ENCODE measurements at places on chromosomes 5 and 9.

DNA sequence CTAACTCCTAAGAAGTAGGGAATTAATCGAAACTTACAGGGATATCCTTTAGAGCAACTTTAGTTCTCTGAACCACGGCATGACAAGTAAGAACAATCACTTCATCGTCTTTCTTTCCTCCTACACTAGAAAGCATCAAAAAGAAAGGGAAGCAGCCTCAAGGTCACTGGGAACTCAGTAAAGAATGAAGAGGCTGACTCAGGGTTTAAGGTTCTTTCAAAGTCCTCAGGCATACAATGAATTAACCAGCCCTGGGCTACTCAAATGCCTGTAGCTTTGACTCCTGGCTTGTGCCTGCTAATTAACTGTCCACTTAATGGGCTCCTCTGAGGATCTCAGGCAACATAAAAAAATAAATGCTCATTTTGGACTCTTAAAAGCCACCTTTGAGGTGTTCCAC is 102.0 kb downstream of the TRIM32 start:
- DNase-seq = no peak

DNA sequence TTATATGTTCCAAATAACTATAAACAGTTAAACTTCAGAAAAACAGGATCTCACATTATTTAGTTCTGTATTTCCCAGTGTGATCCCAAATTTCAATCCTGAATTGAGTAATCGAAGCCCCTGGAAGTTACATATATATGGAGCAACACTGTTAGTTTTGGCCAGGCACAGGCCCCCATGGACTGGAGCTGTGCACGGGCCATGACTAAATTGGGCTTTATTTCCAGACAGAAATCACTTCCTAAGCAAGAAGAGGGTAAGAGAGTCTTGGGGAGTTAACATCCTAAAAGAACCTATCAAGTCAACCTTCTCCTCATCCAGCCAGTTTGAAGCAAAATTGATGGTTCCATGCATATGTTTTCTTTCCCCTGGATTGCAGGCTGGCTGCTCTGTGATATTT is 393.0 kb downstream of the TMEM167A start:
- no peak for DNase-seq

DNA sequence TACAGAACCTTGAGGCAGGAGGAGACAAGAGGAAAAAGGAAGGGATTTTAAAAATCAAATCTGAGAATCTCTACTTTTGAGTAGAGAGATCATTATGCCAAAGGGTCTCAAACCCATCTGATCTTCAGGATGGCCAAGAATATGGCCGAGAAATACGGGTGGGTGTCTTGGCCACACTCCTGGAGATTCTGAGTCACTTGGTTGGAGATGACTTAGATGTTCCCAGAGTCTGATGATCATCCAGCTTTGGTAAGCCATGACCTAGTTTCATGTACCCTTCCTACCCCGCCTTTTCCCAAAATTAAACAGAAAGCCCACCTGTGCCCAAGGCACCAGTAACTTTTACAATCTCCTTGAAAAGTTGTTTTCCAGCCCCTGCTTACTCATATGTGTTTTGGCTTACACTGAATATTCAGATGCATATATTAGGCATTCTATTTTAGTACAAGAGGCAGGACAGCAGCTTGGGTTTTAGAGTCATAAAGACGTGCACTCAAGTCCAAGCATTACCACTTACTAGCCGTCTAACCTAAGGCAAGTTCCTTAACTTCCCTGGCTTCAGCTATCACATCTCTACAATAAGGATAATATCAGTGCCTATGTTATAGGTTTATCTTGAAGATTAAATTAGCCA is 167.0 kb upstream of the GPR151 start:
- no peak for DNase-seq

GRCh38 chr9:13090628-13091027 is 188.9 kb downstream of the MPDZ start:
- DNase-seq = no peak

DNA sequence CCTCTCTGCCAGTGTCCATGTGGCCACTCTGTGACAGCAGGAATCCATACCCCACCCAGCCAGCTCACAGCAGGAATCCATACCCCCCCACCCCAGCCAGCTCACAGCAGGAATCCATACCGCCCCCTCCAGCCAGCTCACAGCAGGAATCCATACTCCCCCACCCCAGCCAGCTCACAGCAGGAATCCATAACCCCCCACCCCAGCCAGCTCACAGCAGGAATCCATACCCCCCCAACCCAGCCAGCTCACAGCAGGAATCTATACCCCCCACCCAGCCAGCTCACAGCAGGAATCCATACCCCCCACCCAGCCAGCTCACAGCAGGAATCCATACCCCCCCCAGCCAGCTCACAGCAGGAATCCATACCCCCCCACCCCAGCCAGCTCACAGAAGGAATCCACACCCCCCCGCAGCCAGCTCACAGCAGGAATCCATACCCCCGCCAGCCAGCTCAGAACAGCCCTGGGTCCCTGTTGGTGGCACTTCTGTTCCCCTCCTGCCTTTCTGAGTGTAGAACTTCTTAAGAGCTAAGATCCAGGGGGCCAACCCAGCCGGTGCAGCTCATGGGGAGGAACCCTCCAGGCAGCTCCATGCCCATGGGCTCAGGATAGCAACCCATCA is 8.4 kb upstream of the RXRA start:
- no peak for DNase-seq

DNA sequence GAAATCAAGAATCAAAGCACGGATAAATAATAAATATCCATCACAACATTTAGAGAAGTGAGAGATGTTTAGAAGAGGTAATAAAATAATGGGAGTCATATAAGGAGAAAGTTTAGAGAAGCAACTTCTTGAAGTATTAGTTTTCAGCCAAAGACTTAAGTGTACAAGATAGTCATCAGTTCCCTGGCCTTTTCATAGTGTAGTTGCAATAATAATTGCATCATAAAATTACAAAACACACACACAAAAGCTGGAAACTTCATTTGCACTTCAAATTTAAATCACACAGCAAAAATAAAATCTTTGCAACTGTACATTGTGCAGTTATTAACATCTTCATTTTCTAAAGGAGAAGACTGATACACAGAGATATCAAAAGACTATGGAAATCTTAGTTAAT is 319.1 kb upstream of the RGMB start:
- no peak for DNase-seq

- no peak for DNase-seq
Observed at GRCh38 chr5:159227452-159227851, 18.1 kb upstream of the RNF145 start.

DNA sequence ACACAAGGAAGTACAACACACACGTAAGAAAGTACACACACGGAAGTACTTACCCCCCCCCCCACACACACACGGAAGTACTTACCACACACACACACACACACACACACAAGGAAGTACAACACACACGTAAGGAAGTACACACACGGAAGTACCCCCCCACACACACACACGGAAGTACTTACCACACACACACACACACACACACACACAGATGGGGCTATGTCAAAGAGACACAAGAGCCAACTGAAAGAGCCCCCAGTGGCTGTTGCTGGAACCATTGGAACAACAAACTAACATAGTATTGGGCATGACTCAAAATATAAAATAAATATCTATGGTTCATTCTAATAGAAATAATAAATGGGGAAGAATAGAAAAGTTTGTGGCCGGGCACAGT is 4.9 kb upstream of the MAPK9 start:
- DNase-seq = no peak
